GM12864 (cell line): ENCODE measurements at places on chromosomes 16 and 17.

- no peak for DNase-seq
Measured at GRCh38 chr17:66964930-66965800, 658 bp downstream of the CACNG4 start.

DNA sequence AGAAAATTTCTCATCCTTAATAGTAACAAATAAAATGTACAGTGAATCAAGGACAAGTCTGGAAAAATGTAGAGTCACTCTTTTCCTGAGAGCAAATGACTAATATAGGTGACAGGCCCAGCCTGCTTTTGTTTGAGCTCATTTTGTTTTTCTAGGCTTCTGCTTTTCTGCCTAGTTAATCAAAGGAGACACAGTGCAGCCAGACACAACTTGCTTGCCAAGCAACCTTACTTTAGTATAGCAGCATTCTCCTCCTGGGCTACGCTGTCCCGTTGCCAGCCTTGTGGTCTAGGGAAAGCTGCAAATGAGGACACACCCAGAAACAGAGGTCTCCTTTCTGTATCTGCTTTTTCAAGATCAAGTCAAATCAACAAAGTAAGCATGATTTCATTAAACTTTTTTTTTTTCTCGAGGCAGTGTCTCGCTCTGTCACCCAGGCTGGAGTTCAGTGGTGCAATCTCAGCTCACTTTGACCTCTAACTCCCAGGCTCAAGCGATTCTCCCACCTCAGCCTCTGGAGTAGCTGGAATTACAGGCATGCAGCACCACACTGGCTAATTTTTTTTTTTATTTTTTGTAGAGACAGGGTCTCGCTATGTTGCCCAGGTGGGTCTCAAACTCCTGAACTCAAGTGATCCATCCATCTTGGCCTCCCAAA, 17.2 kb downstream of the GINS3 start:
- no peak for DNase-seq

DNA sequence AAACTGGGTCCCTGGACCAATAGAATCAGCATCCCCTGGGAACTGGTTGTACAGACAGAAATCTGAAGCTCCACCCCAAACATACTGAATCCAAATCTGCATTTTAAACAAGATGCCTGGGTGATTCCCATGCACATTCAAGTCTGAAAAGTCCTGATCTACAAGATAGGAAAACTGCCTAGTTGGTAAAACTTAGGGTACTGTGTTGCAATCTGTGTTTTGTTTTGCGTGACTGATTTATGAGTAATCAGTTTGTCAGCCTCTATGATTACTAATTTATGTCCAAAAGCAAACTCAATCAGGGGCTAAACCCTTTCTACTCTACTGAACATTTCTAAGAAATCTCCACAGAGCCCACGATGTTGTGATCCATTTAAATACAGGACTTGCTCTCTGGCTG, 103.8 kb downstream of the YPEL2 start:
- DNase-seq, result no peak

DNA sequence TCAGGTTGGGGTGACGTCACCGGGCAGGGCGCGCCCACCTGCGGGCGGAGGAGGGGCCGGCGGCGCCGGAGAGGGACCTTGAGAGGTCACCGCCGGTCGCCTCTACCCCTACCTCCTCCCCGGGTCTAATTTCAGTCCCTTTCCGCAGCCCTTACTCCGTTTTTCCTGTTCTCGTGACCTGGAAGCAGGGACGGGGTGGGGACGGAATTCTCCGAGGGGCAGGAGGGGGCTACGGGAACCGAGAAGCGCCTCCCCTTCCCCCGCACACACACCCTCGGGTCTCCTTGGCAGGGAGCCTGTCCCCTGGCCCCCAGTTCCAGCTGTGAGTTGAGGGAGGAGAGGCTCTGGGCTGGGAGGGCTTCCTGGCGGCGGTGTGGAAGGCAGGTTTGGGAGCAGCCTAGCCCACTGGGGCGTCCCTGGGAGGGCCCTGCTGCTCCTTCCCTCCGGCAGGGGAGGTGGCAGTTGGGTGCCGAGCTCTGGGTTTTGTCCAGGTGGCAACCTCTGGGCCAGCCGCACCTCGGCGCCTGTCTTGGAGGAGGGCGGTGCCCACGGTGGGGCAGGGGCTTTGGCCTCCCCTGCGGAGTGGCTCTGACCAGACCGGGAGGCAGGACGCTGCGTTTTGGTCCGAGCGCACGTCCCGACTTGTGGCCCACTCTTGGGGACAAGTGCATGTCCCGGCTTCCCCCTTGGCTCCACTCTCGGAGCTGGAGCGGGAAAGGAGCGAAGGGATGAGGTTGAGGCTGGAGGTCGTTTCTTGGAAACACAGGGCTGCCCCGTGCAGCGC, 773 bp downstream of the SYNGR3 start:
- no peak for DNase-seq

DNA sequence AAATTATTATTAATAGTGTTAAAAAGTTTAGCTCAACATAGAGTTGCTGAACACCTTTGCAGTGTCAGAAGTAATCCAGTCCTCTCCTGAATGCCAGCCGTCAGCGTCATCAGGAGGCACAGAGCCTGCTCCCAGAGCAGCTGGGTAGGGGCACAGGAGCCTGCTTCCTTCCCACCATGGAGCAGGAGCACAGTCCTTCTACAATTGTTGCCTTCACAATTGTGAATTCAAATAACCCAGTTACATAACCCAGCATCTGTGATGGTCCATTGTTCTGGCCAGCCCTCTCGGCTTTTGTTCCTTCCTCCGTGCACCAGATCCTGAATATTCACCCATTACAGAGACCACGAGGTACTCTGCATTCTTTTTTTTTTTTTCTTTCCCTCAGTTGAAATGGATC, 393.9 kb upstream of the MAF start:
- DNase-seq, result no peak

- no peak for DNase-seq
Measured at GRCh38 chr16:54694651-54695050, 236.0 kb upstream of the IRX5 start.

DNA sequence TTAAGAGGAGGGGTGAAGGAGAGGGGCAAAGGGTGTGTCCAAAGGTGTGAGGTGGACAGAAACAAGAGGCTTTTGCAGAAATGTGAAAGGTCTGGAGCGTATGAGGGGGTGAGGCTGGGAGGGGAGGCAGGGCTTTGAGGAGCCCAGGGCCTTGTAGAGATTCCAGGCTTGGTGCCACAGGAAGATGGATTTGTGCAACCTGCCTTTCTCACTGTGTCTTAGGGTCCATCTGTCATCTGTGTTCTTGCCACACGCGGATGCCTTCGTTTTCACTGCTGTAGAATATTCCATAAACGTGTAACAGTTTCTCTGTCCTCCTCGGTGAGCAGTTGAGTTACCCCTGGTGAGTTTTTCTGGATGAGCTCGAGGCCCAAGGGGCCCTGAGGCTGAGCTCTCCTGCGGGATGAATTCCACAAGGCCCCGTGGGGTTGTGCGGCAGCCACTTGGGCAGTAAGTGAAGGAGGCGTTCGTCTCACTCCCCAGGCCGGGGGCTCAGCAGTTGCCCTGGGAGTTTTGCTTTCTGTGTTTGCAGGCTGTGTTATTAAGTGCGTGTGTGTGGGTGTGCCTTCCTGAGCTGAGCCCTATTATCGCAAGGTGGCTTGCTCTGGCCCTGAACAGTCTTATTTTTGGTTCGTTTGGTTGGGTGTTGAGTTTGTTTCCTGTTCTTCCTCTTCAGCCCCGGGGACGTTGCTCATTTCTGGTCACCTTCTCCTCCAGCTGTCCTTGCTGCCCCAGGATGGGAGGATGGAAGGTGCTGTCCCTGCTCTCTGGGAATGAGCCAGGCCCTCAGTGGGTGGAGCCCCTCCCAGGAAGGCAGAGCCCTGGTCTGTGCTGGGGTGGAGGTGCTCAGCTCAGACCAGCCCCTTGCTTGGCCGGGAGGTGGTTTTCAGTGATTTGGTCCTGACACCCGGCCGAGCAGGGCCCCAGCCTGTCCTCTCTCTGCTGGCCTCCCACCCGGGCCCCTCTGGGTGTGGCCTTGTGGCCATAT, 28.4 kb downstream of the BAIAP2 start:
- no peak for DNase-seq
